NCI-H146 (cell line): ENCODE measurements at places on chromosomes 13 and 19.

DNA sequence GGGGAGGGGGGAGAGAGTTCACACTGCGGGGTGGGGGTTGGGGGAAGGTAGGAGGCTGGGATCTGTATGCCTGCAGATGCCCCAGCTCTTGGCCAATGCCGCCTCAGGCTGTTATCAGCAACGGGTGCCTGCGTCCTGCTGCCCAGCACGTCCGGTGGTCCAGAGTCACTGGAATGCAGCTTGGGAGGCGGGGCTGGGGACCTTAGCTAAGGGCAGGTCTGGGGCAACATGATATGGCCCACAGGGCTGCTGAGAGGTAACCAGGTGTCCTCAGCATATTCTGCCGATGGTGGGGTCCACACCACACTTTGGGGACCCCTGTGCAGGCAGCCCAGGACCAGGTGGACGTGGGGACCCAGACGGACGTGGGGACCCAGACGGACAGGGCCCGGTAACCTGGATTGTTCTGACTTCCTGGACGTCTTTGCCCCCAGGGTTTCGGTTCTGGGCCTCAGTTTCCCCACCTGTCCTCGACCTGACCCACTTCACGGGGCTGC is 668 bp upstream of the ARHGAP45 start:
- no peak for DNase-seq

DNA sequence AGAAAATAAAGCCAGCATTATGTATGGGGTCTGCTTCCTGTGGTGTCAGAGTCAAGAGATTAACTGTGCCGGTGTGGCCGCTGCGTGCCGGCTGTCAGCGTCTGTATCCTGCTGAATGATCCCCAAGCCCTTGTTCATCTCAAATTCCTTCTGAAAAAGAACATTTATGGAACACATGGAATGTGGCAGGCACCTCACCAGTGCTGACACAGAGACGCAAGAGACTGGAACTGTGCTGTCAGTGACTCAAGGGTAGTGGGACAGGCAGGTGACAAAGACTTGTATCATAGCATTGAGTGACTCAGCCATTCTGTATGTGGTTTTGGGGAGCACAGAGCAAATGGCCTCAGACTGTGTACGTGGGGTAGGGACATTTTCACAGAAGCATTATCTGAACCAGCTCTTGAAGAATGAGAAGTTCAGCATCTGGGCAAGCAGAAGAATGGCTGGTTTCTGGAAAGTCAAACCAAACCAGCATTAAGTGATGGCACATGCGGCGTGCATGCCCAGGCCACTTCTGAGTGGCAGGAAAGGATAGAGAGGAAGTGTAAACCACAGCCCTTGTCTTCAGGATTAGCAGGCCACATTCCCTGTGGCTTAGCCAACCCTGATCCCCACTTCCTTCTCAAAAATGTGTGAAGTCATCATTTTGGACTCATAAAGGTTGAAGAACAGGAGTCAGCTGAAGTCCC is 54.0 kb upstream of the IRS2 start:
- no peak for DNase-seq

GRCh38 chr19:4304538-4305256 is at the start of gene FSD1:
TSS of gene FSD1 (plus strand) at chr19:4304598. CDS start at chr19:4304747, 149 bp downstream.
- DNase-seq = peak; percentile 66

DNA sequence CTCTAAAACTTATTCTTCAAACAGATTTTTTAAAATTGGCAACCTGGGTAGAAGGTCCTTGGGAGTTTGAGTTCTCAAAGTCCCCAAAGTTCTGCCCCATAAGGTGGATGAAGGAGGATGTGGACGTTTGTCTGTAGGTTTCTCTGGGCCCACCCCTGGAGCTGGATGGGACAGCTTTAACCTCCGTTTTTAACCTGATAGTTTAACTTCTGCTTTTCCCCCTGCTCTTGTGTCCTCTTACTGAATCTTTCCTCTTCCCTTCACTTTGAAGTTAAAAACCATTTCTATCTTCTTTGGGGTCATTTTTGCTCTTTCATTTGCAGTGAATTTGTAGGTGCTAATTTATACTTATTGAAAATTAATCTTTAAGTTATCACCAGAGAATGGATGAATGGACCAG is 79.1 kb downstream of the ESD start:
- DNase-seq = no peak

- DNase-seq = no peak
These were observed 853.0 kb downstream of the SLITRK6 start for GRCh38 chr13:84946192-84946591.

- DNase-seq = no peak
These were observed 1.3 kb downstream of the ARHGAP45 start for GRCh38 chr19:1068009-1069001.

GRCh38 chr13:75195495-75196146 is 286.3 kb downstream of the TBC1D4 start:
- no peak for DNase-seq
